Left cardiac atrium (tissue), 4 donors: ENCODE measurements at places on chromosomes 16 and 17. TPM values are rescaled to one million over a fixed set of nuclear protein-coding genes. Genes with fewer than 3 reads are reported as not detected.

ZNF423 gene
- 11.1 TPM for total RNA-seq

TNFRSF17 gene
- not detected for total RNA-seq

PPP1R27 gene
- total RNA-seq, result not detected

SMG6 gene
- 23.0 TPM for total RNA-seq

SOST gene
- not detected for total RNA-seq

SLC2A4 gene
- 79.1 TPM for total RNA-seq

AANAT gene
- not detected for total RNA-seq

HEATR9 gene
- not detected for total RNA-seq

C1QL1 gene
- 0.94 TPM for total RNA-seq

KIFC3 gene
- 55.4 TPM for total RNA-seq

KRT31 gene
- total RNA-seq, result not detected

DCAKD gene
- total RNA-seq, result 33.2 TPM

APOH gene
- total RNA-seq, result 0.34 TPM

CHST6 gene
- 4.4 TPM for total RNA-seq

KRTAP3-2 gene
- total RNA-seq, result not detected

FBXO39 gene
- 0.34 TPM for total RNA-seq

HYDIN gene
- 0.38 TPM for total RNA-seq

OGFOD3 gene
- 32.0 TPM for total RNA-seq

DUSP14 gene
- 19.1 TPM for total RNA-seq

OTOP2 gene
- not detected for total RNA-seq

SYCE1L gene
- total RNA-seq, result 2.7 TPM

TMEM132E gene
- 0.26 TPM for total RNA-seq

UNC13D gene
- total RNA-seq, result 22.1 TPM

NXPH3 gene
- 6.5 TPM for total RNA-seq

C17orf78 gene
- total RNA-seq, result not detected

CWC25 gene
- 8.5 TPM for total RNA-seq

RND2 gene
- total RNA-seq, result 1.8 TPM

KRT20 gene
- not detected for total RNA-seq

CMTM2 gene
- total RNA-seq, result 0.62 TPM

CTRB1 gene
- total RNA-seq, result 0.39 TPM

NPIPB6 gene
- total RNA-seq, result 1.4 TPM

KCNH6 gene
- total RNA-seq, result not detected

CCDC78 gene
- 0.50 TPM for total RNA-seq

MAF gene
- 19.5 TPM for total RNA-seq

TMC8 gene
- 3.8 TPM for total RNA-seq

CCL17 gene
- total RNA-seq, result not detected

OR3A2 gene
- 0.71 TPM for total RNA-seq

SULT1A1 gene
- 15.4 TPM for total RNA-seq

NXN gene
- total RNA-seq, result 16.7 TPM

WFIKKN1 gene
- total RNA-seq, result 0.50 TPM

PRRT2 gene
- 3.0 TPM for total RNA-seq

LRRC46 gene
- not detected for total RNA-seq

ZNF213 gene
- total RNA-seq, result 6.7 TPM

TMEM92 gene
- total RNA-seq, result 0.10 TPM

KRTAP2-3 gene
- not detected for total RNA-seq

ATP2A1 gene
- 0.37 TPM for total RNA-seq

SLC47A1 gene
- total RNA-seq, result 1.7 TPM

APOBR gene
- total RNA-seq, result 1.1 TPM

PSMB3 gene
- 163 TPM for total RNA-seq

TCAP gene
- total RNA-seq, result 2,797 TPM

NEUROD2 gene
- not detected for total RNA-seq

PRSS21 gene
- total RNA-seq, result not detected

RAPGEFL1 gene
- total RNA-seq, result 4.6 TPM

DNASE1L2 gene
- total RNA-seq, result 0.65 TPM

TBC1D28 gene
- total RNA-seq, result not detected

LRRC37B gene
- 3.9 TPM for total RNA-seq

LLGL2 gene
- total RNA-seq, result 6.8 TPM

TBC1D3C gene
- total RNA-seq, result not detected

NUPR1 gene
- total RNA-seq, result 49.3 TPM

TBC1D3E gene
- total RNA-seq, result not detected
